ENCODE measurements at places on chromosomes 1 and 21. TPM values are rescaled to one million over a fixed set of nuclear protein-coding genes. Genes with fewer than 3 reads are reported as not detected.

PTPN22 gene
- 1.5 TPM for total RNA-seq

GCSAML gene
- total RNA-seq, result not detected

TSPEAR gene
- total RNA-seq, result not detected

SRSF4 gene
- 44.5 TPM for total RNA-seq

CD52 gene
- not detected for total RNA-seq

TBX19 gene
- total RNA-seq, result 0.60 TPM

CR2 gene
- total RNA-seq, result not detected

C1orf210 gene
- not detected for total RNA-seq
